LNCaP clone FGC (cell line): ENCODE measurements at places on chromosomes 12 and 14.

- DNase-seq: no peak
Observed at GRCh38 chr12:121600702-121601336, 20.0 kb upstream of the KDM2B start.

- no peak for DNase-seq
Observed at GRCh38 chr14:22086131-22086530, 412.5 kb upstream of the OR4E1 start.

DNA sequence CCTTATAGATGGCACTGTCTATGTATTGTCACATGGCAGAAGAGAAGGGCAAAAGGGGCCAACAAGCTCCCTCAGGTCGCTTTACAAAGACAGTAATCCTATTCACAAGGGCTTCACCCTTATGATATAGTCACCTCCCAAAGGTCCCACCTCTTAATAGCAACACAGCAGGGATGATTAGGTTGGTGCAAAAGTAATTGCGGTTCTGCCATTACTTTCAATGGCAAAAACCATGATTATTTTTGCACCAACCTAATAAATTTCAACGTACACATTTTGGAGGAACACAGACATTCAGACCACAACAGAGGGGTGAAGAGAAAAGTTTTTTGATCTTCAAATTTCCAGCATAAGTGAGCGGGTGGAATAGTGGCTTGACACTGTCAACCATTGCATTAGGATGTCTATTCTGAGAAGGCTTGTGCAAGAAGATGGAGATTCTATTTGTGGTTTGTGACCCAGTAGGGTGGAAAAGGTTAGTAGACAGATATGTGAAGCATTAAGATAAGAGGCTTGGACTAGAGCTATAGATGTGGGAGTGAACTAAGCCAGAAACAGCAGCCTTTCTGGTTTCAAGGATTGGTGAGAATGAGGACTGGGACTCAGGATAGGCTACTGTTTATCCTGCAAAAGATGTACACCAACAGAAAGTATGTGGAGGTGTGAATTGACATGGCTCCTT lies 75.5 kb upstream of the CPSF6 start:
- DNase-seq: no peak

DNA sequence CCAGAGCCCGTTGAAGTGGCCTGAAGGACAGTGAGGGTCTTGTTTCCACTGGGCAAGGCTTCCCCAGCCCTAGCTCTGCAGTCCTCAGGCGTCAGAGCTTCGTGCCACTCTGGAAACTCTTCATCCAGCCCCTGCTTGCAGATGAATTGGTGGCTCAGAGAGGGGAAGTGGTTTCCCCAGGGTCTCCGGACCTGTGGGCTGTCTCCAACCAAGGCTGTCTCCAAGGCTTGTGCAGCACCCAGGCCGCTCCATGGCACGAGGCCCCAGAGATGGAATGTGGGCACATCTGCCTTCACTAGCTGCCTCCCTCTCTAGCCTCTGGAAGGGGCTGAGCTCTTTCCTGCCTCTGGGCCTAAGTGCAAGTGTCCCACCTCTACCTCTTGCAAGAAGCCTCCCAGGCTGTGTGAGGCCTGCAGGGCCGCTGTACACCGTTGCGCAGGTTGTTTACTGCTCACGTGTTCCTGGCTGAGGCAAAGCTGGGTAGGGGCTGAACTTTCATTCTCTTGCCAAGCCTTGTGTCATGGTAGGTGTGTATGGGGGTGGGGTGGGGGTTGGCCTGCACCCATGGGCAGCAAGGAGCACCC lies 11.1 kb downstream of the RIN3 start:
- no peak for DNase-seq

DNA sequence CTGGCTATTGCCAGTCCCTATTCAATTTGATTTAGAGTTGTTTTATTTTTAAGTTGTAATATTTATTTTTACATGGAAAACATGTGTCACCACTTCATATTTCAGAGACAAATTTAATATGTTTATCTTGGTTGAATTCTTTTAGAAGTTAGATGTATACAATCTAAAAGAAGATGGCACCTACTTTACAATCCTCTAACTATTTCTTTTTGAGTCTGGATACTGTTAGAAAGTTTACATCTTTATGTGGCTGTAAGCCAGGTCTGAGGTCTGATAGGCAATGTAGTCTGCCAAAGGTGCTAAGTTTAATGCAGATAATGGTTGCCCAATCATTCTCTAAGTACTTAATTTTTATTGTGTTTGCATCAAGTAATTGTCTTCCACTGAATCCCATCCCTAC lies 7.2 kb upstream of the LMO3 start:
- DNase-seq: no peak

DNA sequence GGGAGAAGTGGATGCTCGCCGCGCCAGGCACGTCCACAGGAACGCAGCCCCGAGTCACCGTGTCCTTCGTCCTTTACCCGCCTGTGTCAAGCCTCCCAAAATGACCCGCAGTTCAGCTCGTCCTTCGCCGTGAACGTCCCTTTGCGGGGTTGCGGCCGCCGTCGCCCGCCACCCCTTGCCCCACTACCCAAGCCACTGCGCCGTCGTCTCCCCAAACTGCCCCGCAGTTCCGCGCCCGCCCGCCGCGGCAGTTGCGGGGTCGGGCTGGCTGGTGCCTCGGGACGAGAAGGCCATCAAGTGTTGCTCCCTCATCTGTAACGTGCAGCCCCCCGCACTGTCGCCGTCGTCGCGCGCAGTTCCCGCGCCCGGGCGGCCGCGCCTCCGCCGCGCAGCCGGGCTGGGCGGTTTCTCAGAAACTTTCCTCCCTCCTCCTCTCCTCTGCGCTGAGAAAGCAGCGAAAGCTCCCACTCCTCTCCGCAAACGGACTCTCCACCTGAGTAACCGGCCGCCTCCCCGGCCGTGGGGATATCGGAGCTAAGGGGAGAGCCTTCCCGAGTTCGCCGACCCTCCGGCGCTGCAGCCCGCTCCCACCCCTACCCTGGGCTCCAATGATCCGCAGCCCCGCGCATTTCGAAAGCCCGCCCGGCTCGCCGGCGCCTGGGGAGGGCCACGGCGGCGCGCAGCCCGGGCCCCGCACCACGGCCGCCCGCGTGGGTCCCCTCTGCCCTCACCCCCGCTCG lies 6.7 kb downstream of the CDKN1B start:
- no peak for DNase-seq

DNA sequence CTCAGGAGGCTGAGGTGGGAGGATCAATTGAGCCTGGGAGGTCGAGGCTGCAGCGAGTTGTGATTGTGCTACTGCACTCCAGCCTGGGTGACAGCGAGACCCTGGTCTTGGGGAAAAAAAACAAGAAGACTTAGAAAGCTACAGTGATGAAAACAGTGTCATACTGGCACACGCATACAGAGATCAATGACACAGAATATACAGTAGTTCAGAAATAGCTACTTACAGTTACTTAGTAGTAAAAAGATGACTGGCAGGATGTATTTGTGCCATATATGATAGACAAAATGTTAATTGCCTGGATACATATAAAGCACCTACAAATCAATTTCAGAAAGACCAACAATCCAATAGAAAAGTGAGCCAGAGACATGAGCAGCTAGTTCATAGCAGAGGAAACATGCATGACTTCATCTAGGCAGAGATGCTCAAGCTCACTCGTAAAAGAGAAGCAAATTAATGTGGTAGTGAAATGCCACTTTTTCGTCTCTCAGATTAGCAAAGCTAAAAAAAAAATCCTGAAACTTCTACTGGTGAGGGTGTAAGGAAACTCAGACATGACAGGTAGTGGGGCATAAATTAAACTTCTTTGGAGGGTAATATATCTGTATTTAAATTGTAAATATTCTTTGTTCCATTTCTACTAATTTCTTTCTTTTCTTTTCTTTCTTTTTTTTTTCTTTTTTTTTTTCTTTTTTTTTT lies 2.5 kb upstream of the ALDH2 start:
- no peak for DNase-seq

DNA sequence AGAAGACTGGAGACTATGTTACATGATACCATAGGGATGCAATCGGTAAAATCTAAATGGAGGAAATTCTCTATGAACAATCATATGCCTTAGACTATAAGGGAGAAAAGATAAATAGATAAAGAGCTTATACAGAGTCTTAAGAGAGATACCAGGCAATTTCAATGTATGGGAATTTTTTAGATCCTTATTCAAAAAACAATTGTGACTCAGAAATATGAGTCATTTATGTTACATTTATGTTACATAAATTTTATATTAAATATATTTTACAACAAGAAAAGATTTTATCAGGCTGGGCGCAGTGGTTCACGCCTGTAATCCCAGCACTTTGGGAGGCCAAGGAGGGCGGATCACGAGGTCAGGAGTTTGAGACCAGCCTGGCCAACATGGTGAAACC lies 36.5 kb upstream of the PSMA6 start:
- no peak for DNase-seq

DNA sequence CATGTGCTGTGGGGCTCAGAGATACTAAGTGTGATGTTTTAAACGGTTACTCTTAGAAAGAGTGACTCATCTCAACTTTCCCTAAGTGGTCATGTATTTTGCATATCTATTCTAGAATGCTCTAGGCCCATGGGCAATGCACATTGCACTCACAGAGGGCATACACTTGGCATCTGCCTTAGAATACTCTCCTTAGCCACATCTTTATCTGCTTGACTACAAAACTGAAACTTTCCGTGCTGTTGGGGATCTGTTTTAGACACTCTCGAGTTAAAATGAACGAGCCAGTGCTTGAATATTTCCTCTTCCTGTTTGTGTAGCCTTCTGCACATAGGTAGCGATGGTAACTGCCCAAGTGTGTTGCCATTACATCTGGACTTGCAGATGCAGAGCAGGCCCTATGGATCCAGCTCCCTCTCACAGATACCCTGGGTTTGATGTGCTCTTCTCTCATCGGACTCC lies 180.5 kb downstream of the CAND1 start:
- no peak for DNase-seq

DNA sequence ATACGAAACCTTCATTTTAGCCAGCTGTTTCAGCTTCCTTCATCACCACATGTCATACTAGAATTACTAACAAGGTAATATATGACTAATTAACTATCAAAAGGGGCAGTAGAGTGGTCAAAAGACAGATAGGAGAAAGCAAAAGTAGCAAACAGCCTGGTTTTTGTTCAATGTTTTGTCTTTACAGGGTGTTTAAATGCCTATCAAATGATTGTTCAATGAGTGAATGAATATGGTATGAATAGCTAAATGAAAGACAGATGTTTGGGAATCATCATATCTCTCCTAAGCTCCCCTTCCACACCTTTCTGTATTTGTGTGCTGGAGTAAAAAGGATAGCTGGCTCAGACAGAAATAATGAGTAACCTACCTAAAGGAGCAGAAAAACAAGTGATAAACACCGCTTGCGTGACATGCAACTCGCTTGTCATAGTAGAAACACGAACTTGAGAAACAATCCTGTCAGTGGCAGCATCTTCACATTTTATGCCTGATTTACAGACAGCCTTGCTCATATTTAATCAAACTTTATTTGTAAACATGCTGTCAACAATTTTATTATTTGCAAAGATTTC lies 34.2 kb downstream of the ABCC9 start:
- no peak for DNase-seq

- DNase-seq: no peak
Observed at GRCh38 chr12:54417712-54418440, 1.2 kb downstream of the ITGA5 start.

- DNase-seq: no peak
Observed at GRCh38 chr14:31222834-31223233, 15.2 kb upstream of the HECTD1 start.

- DNase-seq: no peak
Observed at GRCh38 chr14:69591317-69591716, 16.6 kb upstream of the CCDC177 start.

GRCh38 chr12:124765581-124766489 lies 97.8 kb downstream of the SCARB1 start:
- DNase-seq: no peak

GRCh38 chr14:75204116-75204515 lies 27.7 kb upstream of the TMED10 start:
- no peak for DNase-seq

DNA sequence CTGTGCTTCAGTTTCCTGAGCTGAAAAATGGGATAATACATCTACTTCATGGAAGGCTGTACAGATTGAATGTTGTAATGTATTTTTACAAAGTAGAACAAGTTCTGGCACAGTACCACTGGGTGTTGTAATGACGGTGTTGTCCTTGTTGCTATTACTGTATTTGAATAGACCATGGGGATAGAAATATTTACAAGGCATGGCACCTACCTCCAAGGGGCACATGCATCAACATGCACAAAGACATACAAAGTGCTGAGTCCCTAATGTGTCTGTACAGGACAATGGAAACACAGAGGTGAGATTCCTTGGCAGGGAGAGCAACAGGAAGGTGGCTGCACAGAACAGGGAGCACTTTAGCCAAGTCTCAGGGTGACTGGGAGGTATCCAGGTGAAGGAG lies 930.6 kb upstream of the TMEM132C start:
- no peak for DNase-seq

DNA sequence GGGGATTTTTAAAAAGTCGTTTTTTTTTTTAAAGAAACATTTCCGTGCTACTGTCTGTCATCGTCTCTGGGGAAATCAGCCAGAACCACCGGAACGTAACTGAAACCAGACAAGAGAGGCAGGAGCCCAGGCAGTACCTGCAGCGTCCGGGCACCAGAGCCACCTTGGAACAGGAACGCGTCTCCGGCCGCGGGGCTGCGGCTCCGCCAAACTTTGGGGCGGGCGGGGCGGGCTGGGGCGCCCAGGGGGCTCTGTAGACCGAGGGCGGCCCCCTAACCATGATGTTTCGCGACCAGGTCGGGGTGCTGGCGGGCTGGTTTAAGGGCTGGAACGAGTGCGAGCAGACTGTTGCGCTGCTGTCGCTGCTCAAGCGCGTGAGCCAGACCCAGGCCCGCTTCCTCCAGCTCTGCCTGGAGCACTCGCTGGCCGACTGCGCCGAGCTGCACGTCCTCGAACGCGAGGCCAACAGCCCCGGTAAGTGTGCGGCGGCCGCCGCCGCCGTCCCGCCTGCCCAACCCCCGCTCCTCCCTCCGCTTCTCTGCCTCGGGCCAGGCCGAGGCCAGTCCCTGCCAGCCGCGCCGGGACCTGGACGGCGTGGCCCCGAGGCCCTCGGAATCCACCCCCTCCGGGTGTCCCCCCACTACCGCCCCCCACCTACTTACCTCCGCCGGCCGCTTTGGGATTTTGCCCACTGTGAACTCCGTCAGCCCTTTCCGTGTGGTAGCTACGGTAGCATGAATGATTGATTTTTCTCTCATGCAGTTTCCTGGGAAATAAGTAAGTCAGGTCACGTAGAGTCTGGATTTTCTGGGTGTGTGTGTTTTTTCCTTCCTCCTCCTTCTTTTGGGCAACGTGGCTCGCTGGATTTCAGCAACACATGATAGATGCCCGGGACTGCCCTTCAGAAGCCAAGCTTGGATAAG lies 972 bp downstream of the SAMD4A start:
- DNase-seq: no peak

DNA sequence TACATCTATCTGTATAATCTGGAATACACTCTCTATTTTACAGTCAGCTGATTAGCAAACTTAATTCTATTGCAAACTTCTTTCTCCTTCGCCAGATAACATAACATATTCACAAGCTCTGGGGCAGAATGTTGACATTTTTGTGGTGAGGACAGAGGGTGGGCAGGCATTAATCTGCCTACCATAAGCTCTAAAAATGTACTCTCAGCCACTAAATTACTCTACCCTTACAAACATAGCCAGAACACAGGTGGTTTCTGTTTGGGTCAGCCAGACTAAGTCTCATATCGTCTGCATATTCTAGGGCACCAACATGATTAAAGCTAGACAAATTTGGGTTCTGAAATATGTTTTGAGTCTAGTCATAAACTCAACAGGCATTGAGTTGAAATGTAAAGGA lies 90.1 kb downstream of the SLC6A15 start:
- DNase-seq: no peak
